ENCODE measurements at places on chromosomes 5 and 9. TPM values are rescaled to one million over a fixed set of nuclear protein-coding genes. Genes with fewer than 3 reads are reported as not detected.

The TAF11L10 gene
- total RNA-seq, result not detected

The CTSV gene
- total RNA-seq, result 0.26 TPM

The SLC28A3 gene
- total RNA-seq, result under 0.01 TPM

The EIF4E1B gene
- total RNA-seq, result not detected

The TOMM5 gene
- total RNA-seq, result 140 TPM

All from aortic smooth muscle cell (primary cell).